NCI-H460 (cell line): ENCODE measurements at places on chromosomes 5 and 9.

DNA sequence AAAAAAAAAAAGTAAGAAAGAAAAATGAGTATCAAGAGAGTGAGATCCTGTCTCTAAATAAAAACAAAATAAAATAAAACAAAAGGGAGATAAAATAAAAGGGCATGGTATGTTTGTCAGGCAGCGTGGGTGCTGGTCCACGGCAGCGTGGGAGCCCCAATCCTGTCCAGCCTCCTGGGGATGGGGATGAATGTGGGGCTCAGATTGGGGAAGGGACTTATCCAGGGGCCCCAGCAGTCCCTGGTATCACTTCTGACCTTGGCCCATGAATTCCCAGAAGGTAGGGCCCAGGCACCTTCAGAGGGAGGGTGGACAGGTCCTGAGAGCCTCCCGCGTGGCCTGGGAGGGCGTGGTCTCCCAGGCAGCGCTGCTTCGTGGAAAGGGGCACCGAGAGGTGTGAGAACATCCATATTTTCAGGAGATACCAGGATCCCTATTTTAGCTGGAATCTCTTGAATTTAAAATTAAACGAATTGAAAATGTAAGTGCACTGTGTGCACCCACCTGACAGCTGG, 71.2 kb downstream of the ZNF354C start:
- no peak for DNase-seq

- no peak for DNase-seq
These were observed 24.6 kb downstream of the BICD2 start for GRCh38 chr9:92740009-92740408.

- DNase-seq, result no peak
These were observed 8.5 kb upstream of the TMEM268 start for GRCh38 chr9:114602620-114603019.

GRCh38 chr9:33690143-33690933, 105.0 kb upstream of the PRSS3 start:
- no peak for DNase-seq

- DNase-seq, result no peak
These were observed 390.4 kb upstream of the PRR16 start for GRCh38 chr5:120073722-120074121.

DNA sequence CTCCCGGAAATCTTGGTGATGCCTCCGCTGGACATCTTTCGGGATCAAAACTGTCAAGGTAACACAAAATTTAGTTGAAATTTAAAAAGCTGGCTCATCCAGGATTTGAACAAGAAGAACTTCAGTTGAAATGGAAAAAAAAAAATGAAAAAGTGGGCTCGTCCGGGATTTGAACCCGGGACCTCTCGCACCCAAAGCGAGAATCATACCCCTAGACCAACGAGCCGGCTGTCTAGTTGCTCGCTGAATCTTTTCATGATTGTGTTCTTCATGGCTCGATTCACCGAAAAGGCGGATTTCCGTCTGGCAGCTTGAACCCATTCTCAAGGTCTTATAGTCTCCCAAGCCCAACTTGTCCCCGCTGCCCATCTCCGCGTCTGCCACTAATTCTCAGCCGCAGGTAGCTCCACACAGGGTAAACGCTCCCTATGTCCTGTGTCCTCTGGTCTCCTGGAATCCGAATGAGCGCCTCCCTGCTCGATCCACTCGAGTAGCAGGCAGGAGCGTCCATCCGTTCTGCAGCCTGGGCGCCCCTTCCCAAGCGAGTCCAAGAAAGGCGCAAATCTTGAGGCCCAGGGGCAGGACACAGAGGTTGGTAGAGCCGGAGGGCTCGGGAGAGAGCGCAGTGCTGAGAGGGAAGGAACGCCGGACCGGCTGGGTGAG, 16.2 kb downstream of the TRIM7 start:
- DNase-seq, result peak; percentile 89

DNA sequence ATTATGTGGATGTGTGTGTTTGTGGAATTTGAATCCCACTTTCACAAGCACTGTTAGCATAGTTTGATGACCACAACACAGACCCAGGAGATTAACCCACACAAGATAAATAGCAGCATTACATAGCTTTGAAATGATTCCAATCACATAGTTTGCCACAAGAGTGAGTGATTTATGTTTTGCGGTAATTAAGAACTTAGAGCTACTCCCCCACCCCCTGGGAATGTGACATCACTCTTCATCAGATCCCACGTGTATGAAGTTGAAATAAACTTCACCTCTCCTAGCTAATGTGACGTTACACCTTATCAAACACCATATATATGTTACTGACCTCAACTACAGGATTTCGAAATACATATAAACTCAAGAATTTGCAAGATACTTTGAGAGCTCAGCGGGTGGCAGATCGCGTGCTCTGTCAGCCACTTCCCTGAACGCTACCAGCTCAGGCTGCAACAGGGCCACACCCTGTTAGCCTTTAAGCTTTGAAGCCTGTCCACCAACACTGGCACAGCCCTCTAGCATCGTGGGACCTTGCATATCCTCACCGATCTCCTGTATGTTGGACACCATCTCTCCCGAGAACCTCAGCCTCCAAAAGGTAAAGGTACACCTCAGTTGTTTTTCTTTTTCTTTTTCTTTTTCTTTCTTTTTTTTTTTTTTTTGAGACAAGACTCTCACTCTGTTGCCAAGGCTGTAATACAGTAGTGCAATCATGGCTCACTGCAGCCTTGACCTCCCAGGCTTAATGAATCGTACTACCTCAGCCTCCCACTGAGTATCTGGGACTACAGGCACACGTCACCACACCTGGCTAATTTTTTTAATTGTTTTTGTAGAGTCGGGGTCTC, 1.7 kb upstream of the AGTPBP1 start:
- peak; percentile 99 for DNase-seq
